ENCODE measurements at places on chromosomes 7 and 10. TPM values are rescaled to one million over a fixed set of nuclear protein-coding genes. Genes with fewer than 3 reads are reported as not detected.

PRLHR gene
- polyA plus RNA-seq: not detected

GRCh38 chr10:36608866-36609265 lies 516.5 kb upstream of the ANKRD30A start:
- no peak for DNase-seq
- H3K27ac ChIP-seq: no peak overlapping the region
- H3K4me3 ChIP-seq: no peak overlapping the region
- no peaks in the 10 kb centered on the region for H3K36me3 ChIP-seq
- H3K27me3 ChIP-seq: no peaks in the 10 kb centered on the region
- H3K4me1 ChIP-seq: peaks cover 20% of the 10 kb centered on the region

DNA sequence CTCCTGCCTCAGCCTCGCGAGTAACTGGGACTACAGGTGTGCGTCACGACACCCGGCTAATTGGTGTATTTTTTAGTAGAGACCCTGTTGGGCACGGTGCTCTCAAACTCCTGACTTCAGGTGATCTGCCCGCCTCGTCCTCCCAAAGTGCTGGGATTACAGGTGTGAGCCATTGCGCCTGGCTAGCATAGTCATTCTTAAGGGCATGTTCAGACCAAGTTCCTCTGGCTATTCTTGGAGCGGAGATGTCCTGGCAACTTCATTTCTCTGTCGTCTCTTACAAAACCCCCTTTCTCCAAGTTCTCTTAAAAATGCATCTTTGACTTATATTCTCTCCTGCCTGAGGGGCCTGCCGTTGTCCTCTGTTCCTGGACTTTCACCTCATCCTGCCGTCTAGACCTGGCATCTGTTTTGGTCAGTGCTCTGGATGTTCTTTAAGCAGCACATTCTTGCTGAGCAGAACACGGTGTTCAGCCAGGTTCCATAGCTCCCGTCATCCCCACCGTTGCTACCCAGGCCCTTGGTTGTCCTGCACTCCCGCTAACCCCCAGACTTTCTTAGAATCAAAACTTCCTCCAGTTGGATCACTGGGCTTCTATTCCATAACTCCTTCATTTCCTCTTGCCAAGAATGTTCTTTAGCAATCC lies 509.9 kb upstream of the GALNT17 start:
- no peak overlapping the region for H3K27ac ChIP-seq
- no peak overlapping the region for H3K4me3 ChIP-seq
- H3K36me3 ChIP-seq: no peaks in the 10 kb centered on the region
- H3K27me3 ChIP-seq: no peaks in the 10 kb centered on the region

- no peaks in the 10 kb centered on the region for H3K27me3 ChIP-seq
- H3K27ac ChIP-seq: no peak overlapping the region
- H3K4me1 ChIP-seq: peaks cover 13% of the 10 kb centered on the region
- DNase-seq: no peak
- H3K36me3 ChIP-seq: no peaks in the 10 kb centered on the region
These were observed 39.4 kb upstream of the PLCE1 start for GRCh38 chr10:93954299-93954698.

ABCB4 gene
- polyA plus RNA-seq: 0.77 TPM

DNA sequence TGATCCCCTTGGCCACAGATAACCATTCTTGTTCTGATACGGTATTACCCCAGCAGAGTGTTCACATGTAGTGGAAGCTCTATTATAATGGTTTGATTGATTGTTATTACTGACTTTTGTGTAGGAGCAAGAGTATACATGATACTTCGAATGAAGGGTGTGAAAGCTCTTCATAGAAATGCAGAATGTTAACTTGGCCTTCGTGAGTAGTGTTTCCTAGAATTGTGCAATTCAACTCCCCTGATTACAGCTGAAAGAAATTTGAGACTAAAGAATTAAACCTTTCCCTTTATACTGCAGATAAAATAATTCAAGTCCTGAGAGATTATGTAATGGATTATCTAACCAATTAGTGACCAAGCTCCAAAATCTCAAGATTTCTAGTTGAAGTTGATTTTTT lies 38.2 kb downstream of the MKLN1 start:
- DNase-seq: peak; percentile 60
- peaks cover 52% of the 10 kb centered on the region for H3K4me1 ChIP-seq
- no peak overlapping the region for H3K4me3 ChIP-seq
- no peaks in the 10 kb centered on the region for H3K36me3 ChIP-seq

DNA sequence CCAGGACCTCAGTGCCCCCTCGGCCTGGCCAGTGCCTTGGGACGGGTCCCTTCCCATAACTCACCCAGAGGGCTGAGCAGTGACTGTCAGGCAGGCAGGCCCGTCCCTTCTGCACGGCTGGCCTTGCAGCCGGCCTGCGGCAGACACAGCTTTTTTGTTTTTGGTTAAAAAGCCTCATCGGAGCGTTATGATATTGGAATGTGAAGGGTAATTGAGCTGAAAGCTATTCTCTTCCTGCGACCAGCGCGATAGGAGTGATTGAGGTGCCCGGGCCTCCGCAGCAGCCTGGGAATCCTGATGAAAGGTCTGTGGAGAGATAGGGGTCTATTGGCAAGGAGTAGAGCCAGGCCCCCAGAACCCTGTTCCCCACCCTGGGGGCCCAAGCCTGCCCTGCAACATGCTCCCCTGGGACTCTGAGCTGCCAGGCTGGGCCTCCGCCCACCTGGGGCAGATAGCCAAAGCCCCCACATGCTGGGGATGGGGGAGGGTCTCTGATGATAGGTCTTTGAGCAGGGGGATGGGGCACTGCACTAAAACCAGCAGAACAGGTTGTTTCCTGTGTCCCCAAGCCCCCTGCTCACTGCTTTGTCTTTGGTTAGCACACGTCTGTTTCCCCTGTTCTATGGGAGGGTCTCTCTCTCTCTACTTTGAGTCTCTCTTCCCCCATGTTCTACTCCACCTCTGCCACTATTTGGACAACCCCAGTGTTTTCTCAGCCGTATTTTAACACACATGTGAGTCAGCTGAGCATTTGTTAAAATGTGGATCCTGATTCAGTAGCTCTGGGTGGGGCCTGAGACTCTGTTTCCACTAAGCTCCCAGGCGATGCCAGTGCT lies 131.9 kb downstream of the CDH23 start:
- no peak overlapping the region for H3K27ac ChIP-seq
- no peak overlapping the region for H3K4me3 ChIP-seq
- DNase-seq: no peak
- H3K36me3 ChIP-seq: no peaks in the 10 kb centered on the region
- H3K4me1 ChIP-seq: no peaks in the 10 kb centered on the region

DNA sequence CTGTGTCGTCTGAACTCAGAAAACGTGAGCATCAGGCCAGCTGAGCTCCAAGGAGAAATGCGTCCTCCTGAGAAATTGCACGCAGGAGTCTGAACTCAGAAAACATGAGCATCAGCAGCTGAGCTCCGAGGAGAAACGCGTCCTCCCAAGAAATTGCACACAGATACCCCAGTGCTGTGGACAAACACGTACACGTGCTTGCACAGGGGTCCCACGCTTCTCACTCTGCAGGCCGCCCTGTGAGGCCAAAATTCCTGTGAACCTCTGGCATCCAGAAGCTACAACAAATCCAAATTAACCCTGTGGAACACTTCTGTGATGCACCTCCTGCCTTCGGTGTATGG lies 133.8 kb downstream of the WDR37 start:
- no peaks in the 10 kb centered on the region for H3K4me1 ChIP-seq
- DNase-seq: no peak
- H3K4me3 ChIP-seq: no peak overlapping the region
- peaks cover 15% of the 10 kb centered on the region for H3K27me3 ChIP-seq
- no peaks in the 10 kb centered on the region for H3K36me3 ChIP-seq
- no peak overlapping the region for H3K27ac ChIP-seq

GRCh38 chr7:85573844-85574243 lies 387.0 kb upstream of the SEMA3D start:
- no peak overlapping the region for H3K27ac ChIP-seq
- DNase-seq: no peak
- no peaks in the 10 kb centered on the region for H3K4me1 ChIP-seq
- no peak overlapping the region for H3K4me3 ChIP-seq
- H3K36me3 ChIP-seq: no peaks in the 10 kb centered on the region

KCP gene
- polyA plus RNA-seq: 0.10 TPM

- H3K27ac ChIP-seq: peak overlapping the region; percentile 76
- DNase-seq: peak; percentile 76
- no peaks in the 10 kb centered on the region for H3K27me3 ChIP-seq
- H3K4me3 ChIP-seq: no peak overlapping the region
- peaks cover 38% of the 10 kb centered on the region for H3K4me1 ChIP-seq
- no peaks in the 10 kb centered on the region for H3K36me3 ChIP-seq
These were observed 67.6 kb upstream of the CAV2 start for GRCh38 chr7:116431787-116432526.

GRCh38 chr7:85156661-85157208 lies 30.1 kb downstream of the SEMA3D start:
- peaks cover 14% of the 10 kb centered on the region for H3K4me1 ChIP-seq
- no peaks in the 10 kb centered on the region for H3K36me3 ChIP-seq
- H3K27me3 ChIP-seq: no peaks in the 10 kb centered on the region
- H3K27ac ChIP-seq: no peak overlapping the region
- DNase-seq: no peak

DNA sequence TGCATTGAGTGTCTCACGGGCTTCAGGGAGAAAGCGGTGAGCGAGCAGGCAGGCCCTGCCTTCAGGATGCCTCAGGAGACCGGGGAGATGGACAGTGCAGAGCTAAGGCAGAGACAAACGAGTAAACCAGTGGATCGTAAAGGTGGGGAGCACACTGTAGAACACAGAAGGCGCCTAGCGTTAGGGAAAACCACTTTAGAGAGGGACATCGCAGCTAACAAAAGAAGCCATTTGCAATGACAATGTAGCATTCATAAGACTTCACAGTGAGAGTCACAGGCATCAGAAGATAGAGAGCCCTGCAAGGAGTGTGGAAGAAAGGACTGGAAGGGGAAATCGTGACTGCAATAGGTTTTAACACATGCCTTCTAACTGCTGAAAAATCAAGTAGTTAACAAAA lies 54.9 kb upstream of the TMEM273 start:
- H3K27me3 ChIP-seq: peaks cover 59% of the 10 kb centered on the region
- H3K36me3 ChIP-seq: no peaks in the 10 kb centered on the region
- H3K4me3 ChIP-seq: no peak overlapping the region
- no peak for DNase-seq
- H3K4me1 ChIP-seq: no peaks in the 10 kb centered on the region

DNA sequence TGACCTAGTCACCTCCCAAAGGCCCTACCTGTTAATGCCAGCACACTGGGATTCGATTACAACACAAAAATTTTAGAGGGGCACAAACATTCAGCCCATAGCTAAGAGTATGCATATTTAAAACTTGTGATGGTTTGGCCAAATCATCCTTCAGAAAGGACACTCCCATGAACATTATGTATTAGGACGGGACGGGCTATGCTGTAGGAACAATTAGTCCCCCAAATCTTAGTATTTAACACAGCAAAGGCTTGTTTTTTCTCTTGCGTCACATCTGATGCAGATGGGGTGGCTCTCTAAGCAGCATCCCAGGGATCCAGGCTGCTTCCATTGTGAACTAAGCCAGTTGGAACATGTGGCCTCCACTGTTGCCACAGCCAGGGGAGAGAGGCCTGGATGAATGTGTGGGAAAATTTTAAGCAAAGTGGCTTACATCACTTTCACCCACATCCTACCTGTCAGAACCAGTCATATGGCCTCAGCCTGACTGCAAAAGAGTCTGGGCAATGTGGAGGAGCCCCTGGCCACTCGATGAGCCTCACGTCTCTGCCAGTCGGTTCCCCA lies 26.6 kb downstream of the CHST3 start:
- H3K36me3 ChIP-seq: no peaks in the 10 kb centered on the region
- H3K27me3 ChIP-seq: no peaks in the 10 kb centered on the region
- H3K27ac ChIP-seq: no peak overlapping the region
- H3K4me3 ChIP-seq: no peak overlapping the region
- no peak for DNase-seq

DNA sequence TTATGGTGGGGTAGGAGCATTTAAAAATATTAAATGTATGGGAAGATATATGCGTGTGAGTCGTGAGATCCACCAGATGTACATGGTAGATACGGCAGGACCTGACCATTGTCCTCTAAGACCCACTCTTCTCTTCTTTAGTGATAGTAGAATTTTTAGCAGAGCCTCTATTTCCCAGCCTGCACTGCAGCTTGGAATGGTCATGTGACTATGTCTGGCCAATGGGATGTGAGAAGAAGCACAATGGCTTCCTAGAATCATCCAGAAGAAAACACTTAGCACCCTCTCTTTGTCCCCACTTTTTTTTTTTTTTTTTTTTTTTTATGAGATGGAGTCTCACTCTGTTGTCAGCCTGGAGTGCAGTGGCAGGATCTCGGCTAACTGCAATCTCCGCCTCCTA lies 86.6 kb upstream of the CYTH3 start:
- H3K4me3 ChIP-seq: no peak overlapping the region
- no peaks in the 10 kb centered on the region for H3K27me3 ChIP-seq
- DNase-seq: no peak
- H3K36me3 ChIP-seq: no peaks in the 10 kb centered on the region

DNA sequence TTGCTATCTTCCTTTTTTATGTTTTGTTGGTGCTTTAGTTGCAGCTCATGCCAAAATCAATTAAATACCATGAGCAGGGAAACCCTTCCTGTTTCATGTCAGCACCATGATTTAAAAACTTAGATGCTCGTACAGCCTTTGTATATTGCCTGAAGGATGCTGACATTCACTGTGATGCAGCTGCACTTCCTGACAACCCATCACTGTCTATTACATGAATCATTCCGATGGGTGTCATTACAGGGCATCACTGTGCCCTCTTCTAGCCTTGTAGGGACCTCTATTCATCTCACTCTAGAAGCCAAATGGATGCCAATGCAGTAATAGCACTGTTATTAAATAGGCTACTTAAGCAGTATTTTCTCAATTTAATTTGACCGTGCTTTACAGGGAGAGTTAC lies 18.3 kb upstream of the ITGB1 start:
- H3K36me3 ChIP-seq: no peaks in the 10 kb centered on the region
- H3K27ac ChIP-seq: no peak overlapping the region

GRCh38 chr10:131667047-131667446 lies 233.8 kb upstream of the PPP2R2D start:
- H3K4me1 ChIP-seq: no peaks in the 10 kb centered on the region
- H3K36me3 ChIP-seq: no peaks in the 10 kb centered on the region
- H3K27ac ChIP-seq: no peak overlapping the region
- DNase-seq: no peak

GPR141 gene
- not detected for polyA plus RNA-seq

DNA sequence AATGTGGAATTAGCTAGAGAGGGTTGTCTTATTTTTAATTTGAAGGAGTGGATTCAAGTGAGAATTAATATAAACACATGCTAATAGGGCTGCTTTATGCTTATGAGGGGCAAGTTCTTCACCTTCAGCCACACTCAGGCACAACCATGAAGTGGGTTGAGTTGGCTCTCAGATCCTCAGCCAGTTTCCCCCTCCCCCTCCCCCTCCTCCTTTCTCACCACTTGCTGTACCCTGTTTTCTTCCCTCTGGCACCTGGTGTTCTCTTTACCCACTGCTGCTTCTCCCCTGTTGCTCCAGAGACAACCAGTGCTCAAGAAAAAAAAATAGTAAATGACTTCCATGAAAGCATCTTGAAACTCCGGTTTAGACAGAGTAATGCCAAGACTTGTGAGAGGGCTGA lies 1083.3 kb downstream of the CNTNAP2 start:
- H3K36me3 ChIP-seq: no peaks in the 10 kb centered on the region
- H3K4me3 ChIP-seq: no peak overlapping the region
- H3K4me1 ChIP-seq: no peaks in the 10 kb centered on the region
- no peaks in the 10 kb centered on the region for H3K27me3 ChIP-seq
- DNase-seq: no peak

All from GM23248 (cell line).